ENCODE measurements at places on chromosomes 2 and 18.
A peak's percentile ranks its signal among the peaks of the same experiment; 100 is the strongest.

GRCh38 chr18:43471873-43472272 is 194.6 kb upstream of the SYT4 start:
- DNase-seq, result no peak

DNA sequence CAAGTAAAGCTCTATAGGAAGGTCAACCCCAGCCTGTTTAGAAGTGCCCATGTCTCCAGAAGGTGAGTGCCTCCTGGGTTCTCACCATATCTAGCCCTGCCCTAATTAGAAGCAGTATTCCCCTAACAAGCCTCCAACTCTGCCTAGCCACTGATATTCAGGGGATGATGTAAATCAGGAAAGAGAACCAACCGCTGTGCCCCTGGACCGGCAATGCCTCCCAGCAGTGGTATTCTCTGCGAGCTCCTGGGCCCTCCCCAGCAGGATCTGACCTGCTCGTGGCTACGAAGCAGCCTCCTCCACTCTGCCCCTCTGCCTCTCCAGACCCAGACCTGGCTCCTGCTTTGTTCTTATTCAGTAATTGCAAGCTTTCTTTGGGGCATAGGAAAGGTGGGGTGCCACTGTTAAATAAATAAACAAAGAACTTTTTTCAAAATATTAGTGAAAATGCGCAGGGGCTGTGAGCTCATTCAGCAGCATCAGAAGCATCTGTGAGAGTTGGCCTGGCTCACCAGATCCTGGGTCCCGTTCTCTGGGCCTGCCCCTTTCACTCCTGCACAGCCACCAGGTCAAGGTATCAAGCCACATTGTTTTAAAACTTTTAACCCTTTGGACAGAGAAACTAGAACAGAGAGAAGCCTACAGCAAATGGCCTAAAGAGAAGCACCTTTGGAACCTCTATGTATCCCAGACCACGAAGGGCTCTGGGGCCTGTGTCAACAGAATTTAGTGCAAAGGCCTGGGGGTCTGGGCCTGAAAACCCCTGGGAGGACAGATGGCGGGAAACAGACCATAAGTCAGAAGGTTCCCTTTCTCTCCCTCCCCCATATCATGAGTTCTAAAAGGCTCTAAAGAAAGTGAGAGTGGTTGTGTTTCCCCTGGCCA is 11.9 kb downstream of the MREG start:
- no peak for DNase-seq

- no peak for DNase-seq
Measured at GRCh38 chr2:199543606-199544172, 86.0 kb upstream of the SATB2 start.

- DNase-seq, result peak; percentile 2
Measured at GRCh38 chr2:61016392-61017002, 1.0 kb upstream of the PEX13 start.

DNA sequence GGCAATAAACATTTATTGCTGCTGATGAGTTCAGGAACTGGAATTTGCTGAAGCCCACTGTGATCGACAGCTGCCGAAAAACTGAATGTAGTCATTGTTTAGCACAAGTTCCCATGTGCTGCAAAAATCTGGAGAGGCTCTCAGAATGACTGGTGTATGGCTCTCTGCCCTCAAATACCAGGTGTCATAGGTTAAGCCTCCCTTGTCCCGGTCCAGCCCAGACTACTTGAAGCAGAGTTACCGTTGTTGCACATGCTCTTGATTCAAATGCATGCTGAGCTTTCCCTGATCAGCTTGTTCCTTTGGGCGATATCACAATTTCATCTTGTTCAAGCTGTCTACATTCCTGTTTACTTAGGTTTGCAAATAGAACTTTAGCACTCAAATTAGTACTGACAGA is 625.2 kb downstream of the CPS1 start:
- DNase-seq, result no peak

GRCh38 chr2:27681841-27682240 is 18.2 kb downstream of the SLC4A1AP start:
- no peak for DNase-seq

GRCh38 chr2:33275689-33276444 is 200.6 kb upstream of the RASGRP3 start:
- DNase-seq, result no peak

Data from T-helper 2 cell (primary cell).